ENCODE measurements at places on chromosomes 1 and 21.

DNA sequence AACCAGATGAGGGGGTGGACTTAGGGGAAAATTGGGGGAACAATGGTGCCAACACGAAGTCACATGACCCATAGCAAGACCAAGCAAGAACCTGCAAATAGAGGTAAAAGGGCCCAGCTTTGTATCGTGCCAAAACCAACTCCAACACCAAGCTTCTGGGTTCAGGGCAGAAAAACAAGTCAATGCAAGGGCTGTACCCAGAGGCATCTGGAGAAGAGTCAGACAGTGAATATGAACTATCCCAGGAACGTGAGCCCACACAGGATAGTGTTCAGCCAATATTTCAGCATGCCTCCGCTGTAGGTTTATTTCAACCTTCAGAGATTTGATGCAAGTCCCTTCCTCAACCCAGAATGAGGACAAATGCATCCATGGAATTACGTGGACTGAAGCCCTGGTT is 15.0 kb upstream of the ZMYM6 start:
- DNase-seq = no peak

DNA sequence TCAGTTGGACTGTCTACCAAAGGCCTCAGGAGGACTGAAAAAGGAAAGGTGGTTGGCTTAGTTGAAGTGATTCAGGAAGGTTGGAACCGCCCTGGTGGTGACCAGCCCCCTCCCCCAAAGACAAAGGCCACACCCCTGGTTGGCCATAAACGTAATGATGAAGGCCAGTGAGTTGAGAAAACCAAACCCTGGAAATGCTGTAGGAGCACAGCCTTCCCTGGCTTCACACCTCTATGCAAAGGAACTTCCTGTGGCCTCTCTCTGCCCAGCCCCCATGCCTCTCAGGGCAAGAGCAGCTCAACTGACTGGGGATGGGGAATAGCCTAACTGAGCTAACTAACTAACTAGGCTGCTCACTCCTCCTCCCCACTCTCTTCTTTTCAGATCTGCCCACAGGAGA is 90.4 kb downstream of the NPHP4 start:
- no peak for DNase-seq

- DNase-seq = no peak
Measured at GRCh38 chr1:192869308-192869940, 60.6 kb downstream of the RGS2 start.

- DNase-seq = no peak
Measured at GRCh38 chr21:44441581-44442265, 13.6 kb upstream of the LRRC3 start.

- no peak for DNase-seq
Measured at GRCh38 chr1:36482724-36483388, at the start of gene CSF3R. Gene CSF3R (minus strand): TSS chr1:36482913. CDS start chr1:36479496, 3,417 bp downstream.

GRCh38 chr1:72034827-72035226 is 247.5 kb downstream of the NEGR1 start:
- no peak for DNase-seq

- DNase-seq = no peak
Measured at GRCh38 chr1:231355171-231355570, 17.1 kb downstream of the SPRTN start.

DNA sequence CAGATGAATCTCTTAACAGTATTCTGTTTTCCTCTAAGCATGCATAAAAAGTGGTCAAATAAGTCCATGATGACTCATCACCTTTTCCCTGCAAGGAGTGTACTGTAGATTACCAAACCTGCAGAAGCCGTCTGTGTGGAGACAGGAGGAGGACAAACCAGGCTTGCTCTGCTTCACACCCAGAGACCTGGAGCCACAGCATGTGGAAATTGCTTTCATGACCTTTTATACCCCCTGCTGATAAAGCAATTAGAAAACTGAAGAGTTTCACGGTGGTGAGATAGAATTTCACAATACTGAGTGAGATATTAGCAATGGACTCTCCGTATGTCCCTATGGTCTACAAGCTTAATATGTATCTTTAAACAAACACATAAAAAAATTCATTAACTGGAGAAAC is 9.4 kb downstream of the CORT start:
- DNase-seq = no peak

- DNase-seq = no peak
Measured at GRCh38 chr1:182649041-182649440, 35.3 kb downstream of the RGS8 start.

DNA sequence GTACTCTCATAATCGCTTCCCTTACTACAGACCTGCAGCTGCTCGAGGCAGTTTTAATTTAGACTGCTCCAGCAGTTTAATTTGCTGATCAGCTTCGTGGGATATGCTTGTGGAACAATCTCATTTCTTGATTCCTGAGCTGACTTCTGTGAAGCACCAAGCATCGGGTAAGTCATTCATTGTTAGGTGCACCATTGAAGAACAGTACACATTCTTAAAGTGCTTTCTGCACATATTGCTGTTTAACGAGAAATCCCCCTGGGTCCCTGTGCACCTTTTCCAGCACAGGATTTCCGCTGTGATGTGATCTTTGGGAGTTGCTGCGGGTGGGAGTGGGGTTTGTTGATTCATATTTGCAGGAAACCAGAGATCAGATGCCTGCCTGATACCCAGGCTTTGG is 9.1 kb downstream of the GALNT2 start:
- no peak for DNase-seq

- no peak for DNase-seq
Measured at GRCh38 chr21:14483296-14483695, 62.8 kb downstream of the SAMSN1 start.

DNA sequence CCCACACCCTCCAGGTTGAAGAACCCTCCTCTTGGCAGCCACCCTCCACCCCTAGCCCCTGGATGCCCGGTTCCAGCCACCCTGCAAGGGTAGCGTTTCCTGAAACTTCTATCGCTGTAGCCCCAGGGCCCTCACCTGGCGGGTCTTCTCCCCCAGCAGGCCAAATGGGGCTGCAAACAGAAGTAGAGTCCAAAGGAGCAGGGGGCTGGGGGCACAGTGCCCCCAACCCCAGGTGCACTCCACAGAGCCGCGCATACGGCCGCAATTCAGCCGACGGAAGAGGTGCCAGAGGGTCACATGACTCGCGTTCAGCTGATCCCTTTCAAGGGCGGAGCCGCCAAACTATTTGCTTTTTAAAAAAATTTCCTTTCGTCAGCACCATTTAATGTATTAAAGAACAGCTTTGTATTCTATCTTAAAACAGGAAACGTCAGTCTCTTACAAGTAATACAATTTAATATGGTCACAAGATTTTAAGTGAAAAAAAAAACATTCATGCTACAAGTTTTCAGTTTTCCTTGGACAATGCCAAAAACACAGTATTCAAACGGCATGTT is at the start of gene GLMP:
Gene GLMP, minus strand, starts transcription at position 289 of the 557 bp plus-strand sequence. Its CDS starts 34 bp downstream, at position 255.
- DNase-seq = peak; percentile 16

DNA sequence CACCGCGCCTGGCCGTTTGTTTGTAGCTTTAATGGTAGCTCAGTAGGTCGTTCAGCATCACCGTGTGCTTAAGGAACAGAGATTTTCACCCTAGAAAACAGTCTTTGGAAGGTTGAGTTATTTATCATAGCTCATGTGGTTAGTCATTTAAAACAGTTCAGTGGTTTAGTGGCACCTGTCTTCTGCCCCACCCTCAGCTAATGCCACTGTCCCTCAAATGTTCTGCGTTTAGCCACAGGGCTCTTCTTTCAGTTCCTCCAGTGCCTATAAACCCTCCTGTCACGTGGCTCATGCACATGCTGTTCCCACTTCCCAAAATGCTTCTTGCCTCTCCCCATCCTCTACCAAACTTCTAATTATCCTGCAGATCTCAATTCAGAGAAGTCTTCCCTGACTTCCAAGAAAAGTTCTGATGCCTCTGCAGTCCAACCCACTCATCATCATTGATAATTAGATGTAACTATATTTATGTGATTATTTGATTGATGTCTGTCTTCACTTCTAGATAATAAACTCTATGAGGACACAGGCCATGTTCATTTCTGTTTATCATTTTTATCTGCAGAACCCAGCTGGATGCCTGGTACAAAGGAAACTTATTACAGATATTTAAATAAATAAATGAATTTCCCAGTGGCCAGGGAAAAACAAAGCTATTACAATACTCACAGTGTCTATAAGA is 14.4 kb upstream of the DIPK1A start:
- no peak for DNase-seq

- no peak for DNase-seq
Measured at GRCh38 chr1:175287377-175287776, 94.8 kb upstream of the KIAA0040 start.

- DNase-seq = no peak
Measured at GRCh38 chr21:34933609-34934335, 115.3 kb downstream of the RUNX1 start.

DNA sequence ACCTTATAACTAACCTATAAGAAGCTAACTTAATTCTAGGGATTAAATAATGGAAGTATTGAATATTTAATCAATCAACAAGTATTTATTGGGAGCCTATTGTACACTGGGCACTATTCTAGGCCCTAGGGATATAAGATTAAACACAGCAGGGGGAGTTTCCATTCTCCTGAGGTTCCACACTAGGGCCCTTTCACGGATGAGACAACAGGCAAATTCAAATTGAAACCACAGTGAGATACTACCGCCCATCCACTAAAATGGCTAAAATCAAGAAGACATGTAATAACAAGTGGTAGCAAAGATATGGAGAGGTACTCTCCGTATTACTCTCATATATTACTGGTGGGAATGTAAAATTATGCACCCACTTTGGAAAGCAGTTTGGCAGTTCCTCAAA is 674.4 kb downstream of the KIF26B start:
- DNase-seq = no peak

DNA sequence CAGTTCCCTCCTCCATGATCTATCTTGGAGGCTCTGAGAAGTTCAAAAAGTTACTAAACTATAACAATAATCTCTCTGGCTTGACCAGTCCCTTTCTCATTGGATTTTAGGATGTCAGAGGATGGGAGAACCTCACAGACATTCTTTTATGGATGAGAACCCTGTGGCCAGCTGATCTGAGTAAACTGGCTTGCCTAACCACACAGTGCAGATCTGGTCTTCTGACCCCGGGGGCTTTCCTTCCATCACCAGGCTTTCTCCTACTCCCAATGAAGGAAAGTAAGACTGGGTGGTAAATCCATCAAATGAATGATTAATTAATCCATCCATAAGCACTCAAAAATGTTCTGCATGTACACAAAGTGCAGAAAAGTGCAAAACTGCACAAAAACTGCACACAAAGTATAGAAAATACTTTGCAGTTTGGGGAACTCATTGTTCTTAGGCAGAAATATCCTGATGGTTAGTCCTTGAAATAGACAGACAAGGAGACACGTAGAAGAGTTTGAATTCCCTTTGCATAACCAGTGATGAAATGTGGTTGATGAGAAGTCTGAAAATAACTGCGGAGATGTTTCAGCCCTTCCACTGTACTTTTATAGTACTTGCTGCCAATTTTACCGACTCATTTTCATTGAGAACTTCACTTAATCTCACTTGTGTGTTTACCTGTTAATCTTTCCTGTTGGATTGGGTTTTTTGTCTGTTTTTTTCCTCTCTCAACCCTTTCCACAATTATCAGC is 2.5 kb upstream of the F3 start:
- no peak for DNase-seq

DNA sequence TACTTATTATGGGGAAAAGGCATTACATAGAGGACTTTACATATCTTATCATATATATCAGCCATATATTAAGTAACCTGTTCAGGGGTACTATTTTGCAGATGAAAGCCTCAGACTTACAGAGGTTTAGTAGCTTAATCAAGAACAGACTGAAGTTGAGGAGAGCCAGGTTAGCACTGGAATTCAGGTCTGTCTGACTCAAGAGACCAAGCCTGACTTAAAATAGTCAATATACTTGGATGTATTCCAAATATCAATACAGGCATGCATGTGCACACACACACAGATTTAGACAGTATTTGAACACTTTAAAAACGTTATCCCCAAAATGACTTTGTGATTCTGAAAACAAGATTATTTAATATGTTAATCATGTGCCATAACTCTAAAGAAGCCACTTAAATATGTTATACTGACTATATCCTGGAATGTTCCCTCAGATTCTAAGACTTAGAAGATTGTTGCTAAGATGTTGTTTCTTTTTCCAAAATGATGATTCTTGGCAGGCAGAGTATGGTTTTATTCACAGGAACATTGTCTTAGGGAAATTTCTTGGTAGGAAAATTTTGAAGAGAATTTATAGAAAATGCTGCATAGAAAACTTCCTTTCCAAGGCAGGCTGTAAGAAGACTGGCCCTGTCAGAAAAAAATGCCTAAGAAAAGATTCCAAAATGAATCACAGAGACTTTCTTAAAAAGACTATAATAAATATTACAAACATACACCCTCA is 61.6 kb downstream of the ADAMTS1 start:
- DNase-seq = no peak

GRCh38 chr1:46705408-46705807 is 13.5 kb downstream of the EFCAB14 start:
- no peak for DNase-seq

DNA sequence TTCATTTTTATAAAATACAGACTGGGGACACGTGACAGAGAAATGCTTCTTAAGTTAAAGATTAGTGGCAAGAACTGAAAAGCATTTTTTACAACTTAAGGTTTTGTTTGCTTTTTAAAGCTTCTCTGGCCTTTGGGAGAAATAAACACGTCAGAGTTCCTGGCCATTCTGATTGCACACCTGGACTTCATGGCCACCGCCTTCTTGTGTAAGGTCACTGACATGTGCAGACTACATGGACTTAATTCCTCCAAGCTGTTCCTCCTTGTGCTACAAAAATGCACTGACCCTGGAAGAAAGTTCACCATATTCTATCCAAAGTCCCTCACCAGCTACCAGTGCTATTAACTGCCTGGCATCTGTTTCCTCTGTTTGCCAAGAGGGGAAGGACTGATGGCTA is 56.1 kb downstream of the GADD45A start:
- no peak for DNase-seq

GRCh38 chr1:22249928-22250680 is 107.2 kb upstream of the WNT4 start:
- no peak for DNase-seq

- no peak for DNase-seq
Measured at GRCh38 chr1:17075470-17076255, 21.8 kb upstream of the SDHB start.

GRCh38 chr21:28971171-28971570 is 21.5 kb downstream of the LTN1 start:
- DNase-seq = no peak

DNA sequence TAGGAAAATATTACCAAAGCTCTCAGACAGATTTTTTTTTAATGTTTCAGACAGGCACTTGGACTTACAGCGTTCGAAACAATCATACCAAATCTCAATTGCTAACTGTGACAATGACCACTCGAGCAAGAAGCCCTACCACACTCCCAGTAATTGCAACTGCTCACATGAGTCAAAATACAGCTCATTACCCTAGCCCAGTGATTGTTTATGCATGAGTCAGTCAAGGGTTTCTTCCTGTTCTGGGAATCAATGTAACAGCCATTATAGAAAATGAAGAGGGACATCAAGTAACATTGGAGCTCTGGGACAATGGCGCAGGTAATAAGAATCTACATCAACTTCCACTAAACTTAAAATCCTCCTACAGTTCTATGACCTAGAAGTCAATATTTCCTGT is 56.1 kb upstream of the SH3GLB1 start:
- no peak for DNase-seq

GRCh38 chr1:82782599-82782998 is 981.9 kb downstream of the ADGRL2 start:
- no peak for DNase-seq

- no peak for DNase-seq
Measured at GRCh38 chr1:170192546-170192945, 46.8 kb downstream of the NTMT2 start.

- DNase-seq = no peak
Measured at GRCh38 chr21:41662161-41662560, 104.7 kb downstream of the RIPK4 start.

- DNase-seq = no peak
Measured at GRCh38 chr21:32007456-32007855, 134.6 kb downstream of the HUNK start.

GRCh38 chr1:185907246-185907645 is 173.1 kb downstream of the HMCN1 start:
- DNase-seq = no peak

All from T-helper 2 cell (primary cell).